ENCODE measurements at places on chromosomes 7 and 10.
A peak's percentile ranks its signal among the peaks of the same experiment; 100 is the strongest.

- DNase-seq: peak; percentile 85
These were observed at the start of gene NPM3 for GRCh38 chr10:101782811-101783735. Gene NPM3 (minus strand): TSS chr10:101783446. CDS start chr10:101783390, 56 bp downstream.

- no peak for DNase-seq
These were observed 10.4 kb downstream of the BLVRA start for GRCh38 chr7:43768887-43769272.

- DNase-seq: peak; percentile 0
These were observed 131.2 kb downstream of the SMURF1 start for GRCh38 chr7:99012722-99013121.

DNA sequence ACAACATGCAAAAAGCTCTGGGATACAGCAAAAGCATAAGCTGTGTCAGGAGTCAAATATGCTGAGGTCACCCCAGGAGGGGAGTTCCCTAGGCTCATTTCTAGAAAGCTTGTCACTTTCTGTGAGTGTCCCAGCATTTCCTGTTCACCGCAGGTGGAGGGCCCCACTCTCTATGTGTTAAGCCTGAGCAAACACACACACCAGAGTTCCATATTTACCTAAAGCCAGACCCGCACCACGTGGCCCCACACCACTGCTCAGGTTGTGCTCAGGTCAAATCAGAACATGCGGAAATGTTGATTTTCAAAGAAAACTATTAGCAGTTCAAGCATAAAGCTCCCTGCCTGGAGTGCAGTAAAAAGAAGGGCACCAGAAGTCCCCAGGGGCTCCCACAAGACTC, 259.6 kb upstream of the PPP2R2D start:
- no peak for DNase-seq

DNA sequence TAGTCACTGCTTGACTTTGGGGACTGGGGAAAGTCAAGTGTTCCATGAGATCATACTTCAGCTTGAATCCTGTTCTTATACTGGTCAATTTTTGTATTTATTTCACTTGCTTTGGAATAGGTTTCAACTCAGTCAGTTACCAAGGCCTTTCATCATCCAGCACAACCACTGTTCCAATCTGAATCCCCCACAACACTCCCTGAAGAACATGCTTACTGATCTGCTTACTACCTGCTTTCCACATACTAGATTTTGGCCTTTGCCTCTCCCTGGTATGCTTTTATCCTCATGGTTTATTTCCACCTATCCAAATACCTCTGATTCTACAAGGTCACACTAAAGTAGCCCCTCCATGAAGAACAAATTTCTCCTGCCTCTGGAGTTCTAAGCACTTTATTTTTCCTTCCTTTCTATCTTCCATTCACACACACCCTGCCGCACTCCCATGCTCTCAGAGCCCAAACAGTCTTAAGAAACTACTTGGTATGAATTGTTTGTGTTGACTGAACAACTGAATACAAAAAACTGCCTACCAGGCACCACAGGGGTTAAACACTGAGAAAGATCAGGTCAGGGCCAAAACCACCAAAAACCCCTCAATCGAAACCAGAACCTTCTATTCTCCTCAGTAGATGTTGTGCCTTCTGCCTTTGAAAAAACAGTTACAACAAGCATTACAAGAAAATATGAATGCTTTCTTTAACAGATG, 178.1 kb downstream of the AVL9 start:
- no peak for DNase-seq

DNA sequence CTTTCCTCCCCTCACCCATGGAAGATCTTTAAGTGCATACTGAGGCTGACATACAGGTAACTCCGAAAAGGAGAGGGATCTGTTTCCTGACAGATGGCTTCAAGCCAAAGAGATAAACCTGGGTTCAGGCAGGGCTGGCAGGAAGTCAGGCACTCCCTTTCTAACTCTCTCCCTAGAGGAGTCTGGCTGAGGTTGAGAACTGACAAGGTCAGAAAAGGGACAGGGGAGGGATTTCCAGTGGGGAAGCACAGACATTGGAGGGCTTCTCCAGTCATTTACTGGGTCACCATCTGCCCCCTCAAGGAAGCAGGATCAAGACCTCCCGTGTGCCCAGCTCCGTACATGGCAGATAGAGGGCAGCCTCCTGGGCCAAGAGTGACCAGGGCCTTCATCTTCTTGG, 31.6 kb downstream of the TLX1 start:
- DNase-seq: no peak

- DNase-seq: no peak
These were observed 509.5 kb downstream of the DNAJB6 start for GRCh38 chr7:157846271-157846670.

DNA sequence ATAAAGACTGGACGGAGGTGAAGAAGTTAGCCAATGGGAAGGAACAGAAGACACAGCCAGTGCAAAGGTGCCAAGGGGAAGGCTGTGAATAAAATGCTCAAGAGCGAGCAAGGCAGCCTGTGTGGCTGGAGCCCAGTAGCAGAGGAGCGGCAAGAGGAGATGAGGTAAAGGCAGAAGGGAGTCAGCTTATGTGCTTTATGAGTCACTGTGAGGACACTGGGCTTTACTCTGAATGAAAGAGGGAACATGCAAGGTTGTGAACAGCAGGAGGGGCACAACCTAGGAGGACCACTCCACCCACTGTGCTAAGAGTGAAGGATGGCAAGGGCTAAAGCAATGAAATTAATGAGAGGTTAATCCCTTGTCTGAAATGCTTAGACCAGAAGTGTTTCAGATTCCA, 129.0 kb upstream of the ODAD2 start:
- no peak for DNase-seq

DNA sequence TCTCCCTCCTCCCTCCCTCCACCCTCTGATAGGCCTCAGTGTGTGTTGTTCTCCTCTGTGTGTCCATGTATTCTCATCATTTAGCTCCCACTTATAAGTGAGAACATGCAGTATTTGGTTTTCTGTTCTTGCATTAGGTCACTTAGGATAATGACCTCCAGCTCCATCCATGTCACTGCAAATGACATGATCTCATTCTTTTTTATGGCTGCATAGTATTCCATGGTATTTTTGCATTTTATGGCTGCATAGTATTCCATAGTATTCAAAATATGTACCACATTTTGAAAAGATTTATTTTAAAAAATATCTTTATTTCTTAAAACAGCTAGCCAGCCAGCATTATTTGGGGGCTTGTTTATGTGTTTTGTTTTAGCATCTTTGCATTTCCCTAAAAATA, 275.6 kb downstream of the SFMBT2 start:
- no peak for DNase-seq

- DNase-seq: no peak
These were observed 9.3 kb downstream of the GIMAP7 start for GRCh38 chr7:150524018-150524417.

- DNase-seq: no peak
These were observed 546.8 kb downstream of the LRMDA start for GRCh38 chr10:75978213-75978612.

DNA sequence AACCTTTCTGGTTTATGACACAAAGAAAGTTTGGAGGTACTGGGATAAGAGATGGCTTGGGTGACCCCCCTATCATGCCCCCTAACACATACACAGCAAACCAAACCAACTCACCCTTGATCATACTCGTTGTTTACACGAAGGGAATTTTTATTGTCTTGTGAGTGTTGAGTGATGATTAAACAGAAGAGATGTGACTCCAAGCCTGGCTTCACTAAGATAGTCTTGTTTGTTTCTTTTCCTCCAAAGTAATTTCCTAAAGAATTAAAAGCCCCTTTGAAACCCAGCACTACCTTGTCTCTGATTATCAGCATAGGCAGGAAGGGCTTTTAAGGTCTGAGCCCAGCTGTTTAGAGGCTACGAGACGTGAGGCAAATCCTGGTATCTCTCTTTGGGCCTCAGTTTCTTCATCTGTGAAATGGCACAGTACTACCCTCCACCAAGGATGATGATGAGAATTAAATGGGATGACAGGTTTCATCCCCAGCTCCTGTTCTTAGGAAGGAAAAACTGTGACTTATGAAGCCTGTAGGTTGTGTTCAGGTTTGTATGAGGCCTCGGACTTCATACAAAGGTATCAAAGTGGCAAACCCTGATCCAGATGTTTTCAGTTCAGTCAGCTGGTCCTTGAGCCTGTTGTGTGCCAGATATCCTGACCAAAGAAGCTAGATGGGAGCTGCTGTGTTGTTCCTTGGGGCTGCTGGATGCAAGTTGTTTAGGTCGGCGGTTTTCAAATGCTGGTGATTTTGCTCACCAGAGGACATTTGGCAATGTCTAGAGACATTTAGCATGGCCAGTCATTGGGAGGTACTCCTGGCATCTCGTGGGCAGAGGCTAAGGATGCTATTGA, 51.8 kb downstream of the TCF7L2 start:
- DNase-seq: no peak

DNA sequence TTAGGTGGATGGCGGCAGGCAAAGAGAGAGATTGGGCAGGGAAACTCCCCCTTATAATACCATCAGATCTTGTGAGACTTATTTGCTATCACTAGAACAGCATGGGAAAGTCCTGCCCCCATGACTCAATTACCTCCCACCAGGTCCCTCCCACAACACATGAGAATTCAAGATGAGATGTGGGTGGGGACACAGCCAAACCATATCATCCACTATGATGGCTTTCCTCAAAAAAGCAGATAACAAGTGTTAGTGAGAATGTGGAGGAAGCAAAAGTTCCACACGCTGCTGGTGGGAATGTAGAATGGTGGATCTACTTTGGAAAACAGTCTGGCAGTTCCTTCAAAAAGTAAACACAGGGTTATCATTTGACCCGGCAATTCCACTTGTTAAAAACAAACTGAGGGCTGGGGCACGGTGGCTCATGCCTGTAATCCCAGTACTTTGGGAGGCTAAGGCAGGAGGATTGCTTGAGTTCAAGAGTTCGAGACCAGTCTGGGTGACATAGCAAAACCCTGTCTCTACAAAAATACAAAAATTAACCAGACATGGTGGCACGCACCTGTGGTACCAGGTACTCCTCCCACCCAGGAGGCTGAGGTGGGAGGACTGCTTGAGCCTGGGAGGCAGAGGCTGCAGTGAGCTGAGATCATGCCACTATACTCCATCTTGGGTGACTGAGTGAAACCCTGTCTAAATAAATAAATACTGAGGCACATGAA, 161.4 kb upstream of the EEPD1 start:
- no peak for DNase-seq

DNA sequence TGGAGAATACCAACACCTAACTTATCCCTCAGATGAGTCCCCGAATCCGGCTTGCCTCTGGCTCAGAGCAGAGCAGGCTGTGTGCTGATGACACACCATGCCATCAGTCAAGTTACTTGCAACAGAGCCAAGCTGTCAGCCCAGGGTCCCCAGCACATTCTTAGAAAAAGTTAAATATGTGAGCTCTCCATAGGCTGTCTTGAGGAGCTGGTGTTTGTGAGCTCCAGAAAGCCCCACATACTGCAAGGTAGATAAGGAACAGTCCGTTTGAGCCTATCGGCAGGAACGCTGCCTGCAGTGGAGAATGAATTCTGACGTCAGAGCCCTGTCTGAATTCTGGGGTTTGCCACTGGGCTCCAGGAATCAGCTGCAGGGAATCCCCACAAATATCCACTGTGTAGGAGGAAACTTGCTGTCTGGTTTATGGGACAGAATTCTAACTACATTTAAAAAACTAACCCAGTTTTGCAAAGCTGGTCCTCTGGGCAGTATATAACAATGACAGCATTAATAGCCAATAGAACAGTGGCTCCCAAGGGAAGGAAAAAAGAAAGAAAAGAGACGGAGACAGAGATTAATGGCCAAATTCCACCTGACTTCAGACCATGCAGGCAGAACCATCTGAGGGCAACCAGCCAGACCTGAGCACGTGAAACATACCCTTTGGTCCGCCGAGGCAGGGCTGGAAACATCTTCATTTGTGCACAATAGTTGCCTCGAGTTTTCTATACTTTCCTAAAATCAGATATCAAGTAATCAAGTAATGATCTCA, 3.6 kb downstream of the SFXN4 start:
- peak; percentile 48 for DNase-seq

GRCh38 chr10:60707841-60708240, 70.4 kb upstream of the CDK1 start:
- DNase-seq: peak; percentile 18

- no peak for DNase-seq
These were observed 22.1 kb upstream of the FBXW4 start for GRCh38 chr10:101716891-101717659.

GRCh38 chr7:31663072-31663471, 23.9 kb upstream of the PPP1R17 start:
- DNase-seq: no peak

DNA sequence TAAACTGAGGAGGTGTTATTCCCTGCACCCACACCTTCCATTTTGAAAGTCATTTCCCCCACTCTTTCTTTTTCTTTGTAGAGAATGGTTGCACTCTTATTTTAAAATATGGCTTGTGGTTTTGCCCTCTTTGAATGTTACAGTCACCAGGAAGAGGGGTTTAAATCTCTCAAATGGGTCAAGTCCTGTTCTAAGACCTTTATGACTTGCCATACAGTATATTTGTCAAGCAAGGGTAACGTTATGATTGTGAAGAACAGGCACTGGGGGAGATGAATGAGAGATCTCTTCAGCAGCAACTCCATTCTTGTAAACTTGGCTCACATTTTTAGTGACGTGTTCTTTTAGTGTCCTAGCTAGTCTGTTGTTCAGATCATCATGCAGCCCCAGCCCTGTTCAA, 634.7 kb downstream of the KCNMA1 start:
- DNase-seq: no peak
